ENCODE measurements at places on chromosomes 12 and 14.

- no peak for DNase-seq
Observed at GRCh38 chr14:74978416-74978947, 23.1 kb upstream of the PGF start.

- DNase-seq = no peak
Observed at GRCh38 chr12:52555577-52555976, 2.6 kb upstream of the KRT71 start.

DNA sequence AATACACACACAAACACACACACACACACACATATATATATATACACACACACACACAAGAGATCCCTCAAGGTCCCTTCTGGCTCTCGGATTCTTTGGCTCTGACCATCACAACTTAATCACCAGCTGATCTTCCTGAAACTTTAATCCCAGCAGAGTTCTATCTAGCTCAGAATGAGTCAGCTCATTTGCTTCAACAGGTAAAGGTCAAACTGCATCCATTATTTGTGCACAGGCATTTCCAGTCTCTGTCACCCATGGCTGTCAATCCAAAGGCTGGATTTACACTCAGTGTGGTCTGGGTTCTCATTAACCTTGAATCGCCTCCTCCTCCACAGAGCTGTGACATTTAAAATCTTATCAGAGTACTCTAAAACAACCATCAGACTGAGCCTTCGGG is 113.3 kb upstream of the TMPO start:
- DNase-seq = no peak

DNA sequence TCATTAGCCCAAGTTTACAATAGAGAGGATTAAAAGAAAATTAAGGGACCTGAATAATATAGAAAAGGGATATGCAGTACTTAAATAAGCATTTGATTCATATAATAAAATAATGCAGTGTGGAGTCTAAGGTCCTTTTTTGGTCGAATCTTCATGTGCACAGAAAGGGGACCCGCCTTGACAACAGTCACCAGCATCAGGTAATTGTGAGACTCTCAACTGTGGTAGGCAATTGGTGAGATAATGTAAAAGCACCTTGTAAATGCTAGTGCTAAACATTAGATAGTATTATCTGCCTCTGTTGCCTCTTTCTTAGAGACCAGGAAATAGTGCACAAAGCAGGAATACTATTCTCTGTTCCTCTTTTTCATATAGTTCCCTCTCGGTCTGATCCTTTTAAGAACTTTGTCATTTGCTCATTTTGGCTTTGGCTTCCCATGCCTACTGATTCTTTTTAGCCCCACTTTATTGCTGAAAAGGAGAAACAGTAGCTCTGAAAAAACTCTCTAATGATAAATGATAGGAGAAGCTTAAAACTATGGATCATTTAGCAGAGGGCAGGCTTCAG is 17.5 kb downstream of the CHPT1 start:
- no peak for DNase-seq

- DNase-seq = no peak
Observed at GRCh38 chr12:84046859-84047258, 865.7 kb downstream of the SLC6A15 start.

DNA sequence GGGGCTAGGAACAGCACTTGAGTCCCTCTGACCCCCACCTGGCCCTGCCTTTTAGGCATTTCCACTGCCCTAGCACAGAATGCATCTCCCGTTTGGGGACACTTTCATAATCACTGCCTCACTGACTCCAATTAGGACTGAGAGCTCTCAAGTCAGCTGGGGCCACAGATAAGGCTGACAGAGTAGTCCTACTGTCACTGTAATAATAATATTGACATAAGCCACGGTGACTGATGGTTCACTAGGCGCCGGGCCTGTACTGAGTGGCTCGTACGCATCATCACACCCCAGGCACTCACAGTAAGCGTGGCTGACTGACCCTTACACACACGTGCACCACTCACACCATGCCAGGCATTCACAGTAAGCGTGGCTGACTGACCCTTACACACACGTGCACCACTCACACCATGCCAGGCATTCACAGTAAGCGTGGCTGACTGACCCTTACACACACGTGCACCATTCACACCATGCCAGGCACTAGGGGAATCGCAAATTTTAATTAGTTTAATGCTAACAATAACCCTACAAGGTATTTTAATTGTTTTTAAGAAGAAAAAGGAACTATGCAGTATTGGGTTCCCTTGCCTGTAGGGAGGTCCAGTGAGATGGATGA is 87.7 kb downstream of the CHGA start:
- DNase-seq = no peak

- no peak for DNase-seq
Observed at GRCh38 chr14:101972126-101972866, 7.9 kb downstream of the DYNC1H1 start.

DNA sequence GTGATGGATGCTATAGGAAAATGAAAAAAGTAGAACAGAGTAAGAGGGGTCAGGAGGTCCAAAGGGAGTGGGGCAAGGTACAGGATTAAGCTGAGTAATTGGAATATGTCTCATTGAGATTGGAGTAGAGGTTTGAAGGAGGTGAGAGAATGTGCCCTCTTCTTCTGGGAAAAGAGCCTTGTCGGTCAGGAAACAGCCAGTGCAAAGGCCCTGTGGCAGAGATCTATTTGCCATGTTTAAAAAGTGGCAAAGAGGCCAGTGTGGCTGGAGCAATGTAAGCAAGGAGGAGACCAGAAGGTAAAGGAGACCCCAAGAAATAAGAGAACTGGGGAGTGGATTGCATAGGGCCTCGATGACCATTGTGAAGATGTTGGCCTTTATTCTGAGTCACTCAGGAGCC is 706.5 kb downstream of the MED13L start:
- no peak for DNase-seq

DNA sequence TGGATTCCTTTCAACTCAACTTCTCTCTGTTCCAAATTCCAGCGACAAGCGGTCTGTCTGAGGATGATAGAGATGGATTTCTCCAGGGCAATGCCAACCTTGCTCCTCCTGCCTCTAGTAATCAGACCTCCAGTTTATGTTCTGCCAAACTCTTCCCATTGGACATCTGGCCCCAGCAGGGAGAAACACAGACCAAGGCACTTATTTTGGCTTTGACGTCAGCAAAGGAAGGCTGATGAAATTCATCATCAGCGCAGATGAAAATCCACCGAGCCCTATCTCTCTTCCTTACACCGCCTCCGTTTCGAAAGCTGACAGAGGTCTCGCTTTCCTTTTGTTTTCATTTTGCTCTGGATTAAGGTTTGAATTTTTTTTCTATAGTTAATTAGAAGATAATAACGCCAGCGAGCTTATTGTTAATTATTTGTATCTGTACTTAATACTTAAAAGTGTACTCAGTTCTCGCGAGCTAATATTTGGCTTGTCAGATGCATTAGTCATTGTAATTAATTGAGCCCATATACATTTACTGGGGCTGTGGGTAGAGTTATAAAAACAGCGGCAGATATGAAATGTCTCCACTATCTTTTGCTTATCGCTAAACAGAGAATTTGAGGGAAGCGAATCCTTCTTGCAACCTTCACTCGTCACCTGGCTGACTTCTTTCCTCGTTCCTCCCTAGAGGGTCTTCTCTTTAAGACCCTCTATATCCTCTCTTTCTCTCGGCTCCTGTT is 35.9 kb upstream of the MED13L start:
- DNase-seq = no peak

GRCh38 chr12:117523971-117524370 is 162.5 kb upstream of the NOS1 start:
- DNase-seq = no peak

- DNase-seq = peak; percentile 76
Observed at GRCh38 chr12:54032627-54033100, at the start of gene HOXC5. Gene HOXC5 (plus strand): TSS chr12:54033050. CDS start chr12:54033123, 73 bp downstream.

GRCh38 chr14:66724996-66725395 is 217.0 kb downstream of the GPHN start:
- no peak for DNase-seq

GRCh38 chr14:92099802-92100201 is 6.6 kb downstream of the ATXN3 start:
- no peak for DNase-seq

GRCh38 chr14:36134038-36134437 is 42.5 kb downstream of the PTCSC3 start:
- DNase-seq = no peak

- no peak for DNase-seq
Observed at GRCh38 chr12:103600967-103601728, 14.1 kb downstream of the STAB2 start.

- DNase-seq = no peak
Observed at GRCh38 chr12:22514875-22515274, 29.5 kb downstream of the C2CD5 start.

- DNase-seq = no peak
Observed at GRCh38 chr12:124980098-124980892, 8.6 kb downstream of the DHX37 start.

DNA sequence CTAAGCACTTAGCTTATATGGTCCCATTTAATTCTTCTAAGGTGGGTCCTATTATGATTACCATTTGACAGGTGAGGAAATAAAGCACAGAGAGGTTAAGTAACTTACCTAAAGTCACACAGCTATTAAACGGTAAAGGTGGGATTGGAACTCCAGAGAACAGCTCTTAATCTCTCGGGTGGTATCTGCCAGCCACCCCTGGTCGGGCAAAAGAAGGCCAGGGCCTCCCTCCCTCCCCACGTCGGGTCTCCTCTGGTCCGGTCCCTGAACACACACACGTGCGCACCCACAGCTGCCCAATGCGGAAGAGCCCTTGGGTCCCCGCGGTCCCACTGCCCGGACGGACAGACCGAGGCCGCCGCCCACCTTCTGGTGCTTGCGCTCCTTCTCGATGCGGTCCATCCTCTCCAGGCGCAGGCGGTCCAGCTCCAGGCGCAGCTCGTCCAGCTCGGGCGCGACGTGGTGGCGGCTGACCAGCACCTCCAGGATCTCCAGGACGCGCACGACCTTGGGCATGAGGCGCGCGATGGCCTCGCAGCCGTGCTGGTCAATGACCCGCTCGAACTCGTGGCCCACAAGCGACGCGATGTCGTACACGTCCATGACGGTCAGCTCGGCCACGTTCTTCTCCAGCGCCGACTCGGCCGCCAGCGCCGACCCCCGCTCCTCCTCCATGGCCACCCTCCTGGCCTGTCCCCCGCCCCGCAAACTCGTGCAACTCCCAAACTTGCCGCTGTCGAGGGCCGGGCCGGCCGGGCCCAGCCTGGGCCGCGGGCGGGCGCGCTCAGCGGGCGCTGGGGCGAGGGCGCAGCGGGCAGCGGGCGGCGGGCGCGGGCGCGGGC is 490 bp downstream of the RILPL1 start:
- peak; percentile 58 for DNase-seq

DNA sequence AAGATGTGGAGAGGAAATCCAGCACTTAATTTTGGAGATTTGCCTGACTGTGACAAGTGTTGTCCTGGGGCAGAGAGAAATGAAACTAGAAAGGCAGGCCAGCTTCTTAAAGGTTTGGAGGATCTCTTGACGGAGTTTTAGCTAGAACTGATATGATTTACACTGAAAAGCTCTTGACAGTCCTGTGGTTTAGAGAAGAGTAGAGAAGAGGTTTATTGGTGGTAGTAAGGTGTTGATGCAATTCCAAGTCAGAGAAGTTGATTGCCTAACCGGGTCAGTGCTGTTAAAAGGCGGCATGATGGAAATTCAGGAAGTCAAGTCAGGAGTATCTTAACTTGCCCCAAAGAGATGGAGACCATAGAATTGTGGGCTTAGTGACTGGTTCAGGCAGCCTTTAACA is 89.0 kb upstream of the TRAF3 start:
- no peak for DNase-seq

DNA sequence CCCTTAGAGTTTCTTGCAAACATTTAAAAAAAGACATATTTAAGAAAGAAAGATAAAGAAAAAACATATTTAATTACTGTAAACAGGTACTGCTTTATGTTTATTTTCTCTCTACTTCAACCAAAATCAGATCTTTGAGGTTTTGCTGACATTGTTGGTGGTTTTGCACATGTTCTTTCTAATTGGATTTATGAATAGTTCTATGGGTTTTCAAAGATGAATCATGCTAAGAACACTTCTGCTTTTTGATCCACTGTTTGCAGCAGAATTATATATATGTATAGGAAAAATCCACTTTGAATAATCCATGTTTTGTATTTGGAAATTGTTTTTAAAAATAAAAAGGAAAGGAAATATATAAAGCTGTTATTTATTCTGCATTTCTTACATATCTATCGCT is 78.4 kb downstream of the FRMD6 start:
- DNase-seq = no peak
